ENCODE measurements at places on chromosomes 2 and 18. TPM values are rescaled to one million over a fixed set of nuclear protein-coding genes. Genes with fewer than 3 reads are reported as not detected.

- DNase-seq: no peak
Measured at GRCh38 chr18:11246495-11247300, 97.3 kb upstream of the PIEZO2 start.

DNA sequence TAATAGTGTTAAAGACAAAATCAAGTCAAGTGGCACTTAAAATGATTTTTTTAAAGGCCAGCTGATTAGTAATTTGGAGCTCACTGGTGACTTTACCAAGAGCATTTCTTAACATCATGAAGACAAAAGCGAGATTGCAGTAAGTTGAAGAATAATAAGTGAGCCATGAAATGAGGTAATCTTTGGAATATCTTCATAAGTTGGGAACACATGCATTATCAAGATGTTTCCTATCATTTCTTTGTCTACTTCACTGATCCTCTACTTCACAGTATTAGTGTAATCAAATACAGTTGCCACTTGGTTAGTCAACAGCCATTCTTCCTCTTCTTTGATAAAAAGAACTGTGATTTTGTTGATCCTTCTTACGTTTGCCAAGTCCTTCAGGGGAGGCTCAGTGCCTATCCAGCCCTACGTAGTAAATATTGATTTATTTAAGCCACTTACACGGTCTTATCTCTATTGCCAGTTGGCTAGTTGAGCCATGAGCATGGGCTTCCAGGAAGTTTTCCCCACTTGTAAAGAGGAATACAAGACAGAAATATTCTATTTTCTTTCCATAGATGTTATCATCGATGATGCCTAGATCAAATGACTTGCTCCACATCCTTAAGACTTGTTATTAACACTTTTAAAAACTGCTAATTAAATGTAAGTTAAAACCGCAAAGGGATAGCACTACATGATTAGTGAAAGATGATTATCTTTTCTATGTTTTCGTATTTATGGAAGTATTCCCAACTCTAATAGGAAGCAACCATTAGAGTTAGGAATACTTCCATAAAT, 46.1 kb downstream of the YES1 start:
- no peak for DNase-seq

- peak; percentile 29 for DNase-seq
Measured at GRCh38 chr2:230227216-230227615, 1.7 kb downstream of the SP140 start.

DNA sequence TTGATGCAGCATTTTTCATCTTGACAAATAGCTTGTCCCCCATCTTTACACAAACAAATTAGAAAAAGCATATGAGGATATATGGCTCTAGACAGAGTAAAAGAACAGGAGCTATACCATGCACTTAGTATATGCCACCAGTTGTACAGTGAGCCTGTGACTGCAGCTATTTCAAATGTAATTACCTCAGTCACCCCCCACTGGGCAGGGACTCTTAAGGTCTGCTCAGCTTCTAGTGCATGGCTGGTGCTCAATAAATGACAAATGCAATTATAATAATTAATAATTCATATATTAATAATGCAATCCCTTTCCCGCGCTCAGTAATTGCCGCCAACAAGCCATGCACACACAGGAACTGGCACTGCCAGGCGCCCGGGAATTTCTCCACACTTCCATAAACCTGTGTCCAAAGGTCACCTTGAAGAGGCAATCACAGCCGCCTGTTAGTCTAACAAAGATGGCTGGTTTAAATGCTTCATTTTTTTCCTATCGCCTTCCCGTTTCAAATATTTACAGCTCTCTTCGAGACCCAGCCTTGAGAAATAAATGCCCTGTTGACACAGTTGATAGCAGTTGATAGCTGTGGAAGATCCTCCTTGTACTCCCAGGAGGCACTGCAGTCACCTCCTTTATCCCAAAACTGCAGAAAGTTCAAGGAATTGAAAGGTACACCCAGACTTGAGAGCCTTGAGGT, 156.6 kb downstream of the INO80D start:
- DNase-seq: no peak

DNA sequence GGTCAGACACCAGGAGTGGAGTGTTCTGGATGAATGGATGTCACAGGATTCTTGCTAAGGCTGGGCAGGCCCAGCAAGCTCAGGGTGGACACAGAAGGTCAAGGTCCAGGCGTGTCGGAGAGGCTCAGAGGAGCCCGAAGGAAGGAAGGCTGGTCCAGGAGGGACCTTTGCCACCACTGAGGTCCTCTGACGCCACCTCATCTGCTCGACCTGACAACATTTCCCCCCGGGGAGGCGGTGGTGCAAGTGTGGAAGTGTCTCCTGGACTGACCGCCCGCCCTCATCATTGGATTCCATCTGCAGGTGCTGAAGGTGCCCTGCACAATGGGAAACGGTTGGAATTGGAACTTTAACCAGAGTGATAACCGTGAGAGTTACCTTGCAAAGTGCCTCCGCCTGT, 124.6 kb downstream of the RTP5 start:
- no peak for DNase-seq

Gene ALKAL2
- not detected for total RNA-seq

Gene B3GNT7
- total RNA-seq: not detected
